ENCODE measurements at places on chromosomes 1 and 21. TPM values are rescaled to one million over a fixed set of nuclear protein-coding genes. Genes with fewer than 3 reads are reported as not detected.

Gene ESRRG
- not detected for total RNA-seq

Gene TNNT2
- not detected for total RNA-seq

Gene KDF1
- 0.25 TPM for total RNA-seq

Gene AMPD1
- not detected for total RNA-seq

Gene SPRR2G
- total RNA-seq: not detected

Gene TMOD4
- 0.98 TPM for total RNA-seq

Gene CFHR3
- not detected for total RNA-seq

Gene PTGS2
- 1.8 TPM for total RNA-seq

Gene CLCNKB
- total RNA-seq: not detected

DNA sequence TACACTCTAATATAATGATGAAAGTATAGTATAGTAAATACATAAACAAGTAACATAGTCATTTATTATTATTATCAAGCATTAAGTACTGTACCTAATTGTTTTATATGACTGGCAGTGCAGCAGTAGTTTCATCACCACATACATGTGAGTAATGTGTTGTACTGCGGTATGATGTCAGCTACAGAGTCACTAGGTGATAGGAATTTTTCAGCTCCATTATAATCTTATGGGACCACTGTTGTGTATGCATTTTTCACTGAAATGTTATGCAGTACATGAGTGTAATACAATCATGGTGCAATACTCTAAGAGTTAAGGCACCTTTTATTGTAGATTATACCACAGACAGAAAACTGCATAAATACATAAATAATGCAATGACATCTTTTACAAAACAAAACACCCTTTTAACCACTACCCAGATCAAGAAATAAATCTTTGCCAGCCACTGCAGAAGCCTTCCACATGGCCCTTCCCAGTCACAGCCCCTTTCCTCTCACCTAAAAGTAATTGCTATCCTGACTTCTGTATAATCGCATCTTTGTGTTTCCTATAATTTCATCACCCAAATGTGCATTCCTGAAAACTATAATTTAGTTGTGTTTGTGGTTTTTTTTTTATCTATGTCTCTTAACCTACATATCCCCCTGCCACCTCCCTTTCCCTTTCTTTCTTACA lies 16.3 kb downstream of the ABCD3 start:
- H3K4me3 ChIP-seq: no peak overlapping the region
- no peak for DNase-seq
- no peak overlapping the region for H3K27ac ChIP-seq
- H3K4me1 ChIP-seq: peaks cover 29% of the 10 kb centered on the region
- peaks cover 18% of the 10 kb centered on the region for H3K36me3 ChIP-seq

DNA sequence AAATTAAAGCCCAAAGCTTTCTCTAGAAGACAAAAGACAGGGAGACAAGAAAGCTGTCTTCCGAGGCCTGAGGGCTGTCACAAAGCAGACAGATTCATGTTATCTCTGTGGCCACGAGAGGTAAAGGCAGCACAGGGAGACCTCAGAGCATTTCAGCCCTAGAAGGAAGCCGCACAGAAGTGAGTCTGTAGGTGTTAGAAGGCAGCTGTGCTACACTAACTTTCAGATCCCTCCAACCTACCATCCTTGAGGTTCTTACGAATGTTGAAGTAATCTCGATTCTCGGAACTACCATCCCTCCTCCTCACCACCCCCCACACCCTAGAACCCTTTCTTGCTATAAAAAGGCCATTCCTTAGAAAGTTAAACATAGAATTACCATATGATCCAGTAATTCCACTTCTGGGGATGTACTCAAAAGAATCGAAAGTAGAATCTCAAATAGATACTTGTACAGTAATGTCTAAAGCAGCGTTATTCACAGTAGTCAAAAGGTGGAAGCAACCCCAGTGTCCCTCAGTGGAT lies 21.5 kb upstream of the LYST start:
- H3K27ac ChIP-seq: peak overlapping the region; percentile 82
- H3K4me1 ChIP-seq: peaks cover 41% of the 10 kb centered on the region
- no peaks in the 10 kb centered on the region for H3K36me3 ChIP-seq
- peak overlapping the region; percentile 16 for H3K4me3 ChIP-seq

DNA sequence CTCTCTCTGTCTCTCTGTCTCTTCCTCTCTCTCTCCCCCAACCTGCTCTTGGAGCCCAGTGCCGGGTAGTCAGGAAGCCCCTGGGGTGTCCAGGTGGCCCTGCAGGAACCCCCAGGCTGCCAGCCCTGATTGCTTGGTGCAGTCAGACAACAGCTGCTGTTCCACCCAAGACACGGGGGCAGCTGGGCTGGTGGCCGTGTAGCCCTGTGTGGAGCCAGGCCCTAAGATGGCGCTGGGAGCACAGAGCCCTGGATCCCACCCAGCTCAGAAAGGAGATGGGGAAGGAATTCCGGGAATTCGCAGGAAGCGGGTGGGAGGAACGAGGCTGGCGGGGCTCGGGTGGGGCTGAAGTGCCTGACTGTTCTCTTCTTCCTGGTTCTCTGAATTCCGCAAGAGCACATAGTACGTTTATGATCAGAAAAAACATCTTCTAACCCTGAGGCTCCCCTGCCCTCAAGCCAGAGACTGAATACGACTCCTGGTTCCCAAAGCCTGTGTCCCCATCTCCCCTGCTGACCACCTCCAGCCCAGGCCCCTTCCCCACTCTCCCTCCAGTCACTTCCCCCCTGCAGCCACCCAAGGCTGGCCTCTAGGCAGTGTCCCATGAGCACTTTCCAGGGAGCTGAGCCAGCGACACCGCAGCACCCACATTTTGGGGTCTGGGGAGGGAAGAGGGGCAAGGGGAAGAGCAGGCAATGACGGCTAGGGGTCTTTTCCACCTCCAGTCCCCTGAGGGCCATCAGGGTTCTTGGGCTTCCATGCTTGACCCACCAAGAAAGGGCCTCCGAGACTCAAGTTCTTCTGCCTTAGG lies 55.0 kb downstream of the WNT9A start:
- no peak overlapping the region for H3K4me3 ChIP-seq
- no peaks in the 10 kb centered on the region for H3K36me3 ChIP-seq
- H3K4me1 ChIP-seq: peaks cover 5% of the 10 kb centered on the region
- peak; percentile 4 for DNase-seq

DNA sequence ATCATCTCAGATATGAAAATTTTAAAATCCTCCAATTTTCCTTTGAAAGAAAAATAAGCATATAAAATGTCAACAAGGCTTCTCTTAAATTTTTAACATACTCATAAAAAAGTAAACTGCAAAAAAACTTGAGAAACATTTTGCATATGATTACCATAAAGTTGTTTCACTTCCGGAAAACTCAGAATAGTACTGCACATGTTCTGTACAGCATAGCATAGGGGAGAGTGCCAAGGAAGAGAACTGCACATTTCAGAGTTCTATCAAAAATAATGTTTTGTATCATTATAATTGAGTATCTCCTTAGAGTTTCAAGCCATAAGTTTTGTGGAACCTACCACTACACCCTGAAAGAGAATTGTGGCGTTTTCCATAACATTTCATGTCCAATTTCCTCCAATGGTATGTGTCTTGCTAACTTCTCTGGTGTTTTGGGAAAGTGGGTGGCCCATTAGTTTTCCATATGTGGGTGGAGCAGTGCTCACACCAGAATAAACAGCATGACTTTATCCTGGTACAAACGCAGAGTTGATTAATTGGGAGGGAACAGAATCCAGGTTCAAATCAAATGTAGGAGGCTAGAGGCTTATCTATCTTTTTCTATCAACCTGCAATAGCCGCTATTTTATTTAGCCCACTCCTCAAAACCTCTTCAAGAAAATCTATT lies 430.9 kb downstream of the LMO4 start:
- H3K4me3 ChIP-seq: no peak overlapping the region
- H3K4me1 ChIP-seq: peaks cover 1% of the 10 kb centered on the region
- no peak for DNase-seq
- H3K36me3 ChIP-seq: no peaks in the 10 kb centered on the region

DNA sequence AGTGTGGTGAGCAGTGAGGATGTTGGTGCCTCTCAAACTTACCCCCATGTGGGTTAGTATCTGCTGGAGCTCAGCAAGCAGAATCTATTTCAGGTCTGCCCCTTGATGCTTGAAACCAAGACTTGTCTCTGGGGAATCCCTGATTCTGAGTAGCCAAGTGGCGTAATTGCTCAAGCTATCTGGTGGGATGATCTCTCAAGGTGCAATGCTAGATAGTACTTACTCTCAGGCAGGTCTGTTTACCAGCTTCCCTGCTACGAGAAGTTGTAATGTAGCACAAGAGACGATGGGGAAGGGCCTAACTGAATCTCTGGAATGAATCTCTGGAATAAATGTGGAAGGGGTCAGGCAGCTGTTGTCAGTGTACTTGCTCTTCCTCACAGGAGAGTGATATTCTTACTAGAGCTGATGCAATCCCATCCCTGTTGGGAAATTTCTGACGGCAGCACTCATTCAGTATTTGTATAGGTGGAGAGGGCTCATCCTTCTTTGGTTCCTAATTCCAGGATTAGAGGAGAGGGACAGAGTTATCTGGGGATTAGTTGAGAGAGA lies 65.4 kb downstream of the MACF1 start:
- no peak overlapping the region for H3K27ac ChIP-seq
- H3K4me3 ChIP-seq: no peak overlapping the region
- H3K36me3 ChIP-seq: peaks cover 11% of the 10 kb centered on the region
- H3K27me3 ChIP-seq: no peaks in the 10 kb centered on the region

- H3K36me3 ChIP-seq: no peaks in the 10 kb centered on the region
- no peaks in the 10 kb centered on the region for H3K4me1 ChIP-seq
- DNase-seq: no peak
Measured at GRCh38 chr1:57064379-57065140, 98.7 kb upstream of the C8B start.

DNA sequence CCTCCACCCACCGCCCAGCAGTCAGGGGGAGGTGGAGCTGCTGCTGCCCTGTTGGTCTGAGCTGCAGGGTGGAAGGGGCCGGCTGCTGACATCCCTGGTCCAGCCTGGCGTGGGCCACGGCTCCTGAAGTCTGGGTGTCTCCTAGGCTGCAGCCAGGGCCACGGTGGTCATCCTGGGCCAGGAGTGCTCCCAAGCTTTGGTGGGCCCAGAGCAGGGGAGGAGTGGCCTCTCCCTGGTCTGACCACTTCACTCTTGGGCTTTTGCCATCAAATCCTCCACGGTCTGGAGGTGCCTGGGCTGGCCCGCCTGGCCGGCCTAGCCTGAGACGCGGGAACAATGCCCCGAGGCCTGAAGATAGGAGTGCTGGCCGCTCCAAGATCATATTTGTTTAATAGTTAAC lies 5.8 kb downstream of the PRDM16 start:
- H3K27ac ChIP-seq: no peak overlapping the region
- DNase-seq: no peak
- H3K36me3 ChIP-seq: no peaks in the 10 kb centered on the region
- peaks cover 5% of the 10 kb centered on the region for H3K4me1 ChIP-seq

DNA sequence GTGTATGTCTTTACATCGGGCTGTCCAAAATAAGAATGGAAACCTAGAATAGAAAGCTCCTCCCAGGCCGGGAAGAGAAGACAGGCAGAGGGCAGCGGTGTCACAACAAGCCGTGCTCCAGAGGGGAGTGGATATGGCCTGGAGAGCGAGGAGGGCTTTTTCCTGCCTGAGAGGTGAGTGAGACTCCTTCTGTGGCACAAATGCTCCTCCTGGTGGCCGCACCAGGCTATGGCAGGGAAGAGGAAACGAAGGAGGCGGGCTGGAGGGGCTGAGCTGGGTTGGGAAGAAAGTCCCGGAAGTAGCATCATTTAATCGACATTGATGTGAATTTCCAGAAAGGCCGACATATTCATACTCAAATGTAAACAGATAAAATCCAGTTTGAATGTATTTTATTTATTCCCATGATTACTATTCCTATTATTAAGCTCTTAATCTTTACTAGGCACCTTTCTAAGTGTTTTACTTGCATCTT lies 54.7 kb downstream of the MEF2D start:
- no peak overlapping the region for H3K4me3 ChIP-seq
- peak; percentile 93 for DNase-seq
- peak overlapping the region; percentile 22 for H3K27ac ChIP-seq
- H3K27me3 ChIP-seq: peaks cover 28% of the 10 kb centered on the region

- H3K27me3 ChIP-seq: no peaks in the 10 kb centered on the region
- H3K4me1 ChIP-seq: peaks cover 23% of the 10 kb centered on the region
- no peak overlapping the region for H3K4me3 ChIP-seq
Measured at GRCh38 chr1:62274496-62275485, 44.4 kb downstream of the KANK4 start.

- no peaks in the 10 kb centered on the region for H3K36me3 ChIP-seq
- no peak for DNase-seq
- no peak overlapping the region for H3K27ac ChIP-seq
- no peaks in the 10 kb centered on the region for H3K27me3 ChIP-seq
- H3K4me1 ChIP-seq: no peaks in the 10 kb centered on the region
Measured at GRCh38 chr1:171869097-171869496, 27.8 kb downstream of the DNM3 start.

- no peaks in the 10 kb centered on the region for H3K36me3 ChIP-seq
- no peak overlapping the region for H3K27ac ChIP-seq
- H3K27me3 ChIP-seq: no peaks in the 10 kb centered on the region
- DNase-seq: no peak
Measured at GRCh38 chr1:167305059-167305705, 84.5 kb downstream of the POU2F1 start.

DNA sequence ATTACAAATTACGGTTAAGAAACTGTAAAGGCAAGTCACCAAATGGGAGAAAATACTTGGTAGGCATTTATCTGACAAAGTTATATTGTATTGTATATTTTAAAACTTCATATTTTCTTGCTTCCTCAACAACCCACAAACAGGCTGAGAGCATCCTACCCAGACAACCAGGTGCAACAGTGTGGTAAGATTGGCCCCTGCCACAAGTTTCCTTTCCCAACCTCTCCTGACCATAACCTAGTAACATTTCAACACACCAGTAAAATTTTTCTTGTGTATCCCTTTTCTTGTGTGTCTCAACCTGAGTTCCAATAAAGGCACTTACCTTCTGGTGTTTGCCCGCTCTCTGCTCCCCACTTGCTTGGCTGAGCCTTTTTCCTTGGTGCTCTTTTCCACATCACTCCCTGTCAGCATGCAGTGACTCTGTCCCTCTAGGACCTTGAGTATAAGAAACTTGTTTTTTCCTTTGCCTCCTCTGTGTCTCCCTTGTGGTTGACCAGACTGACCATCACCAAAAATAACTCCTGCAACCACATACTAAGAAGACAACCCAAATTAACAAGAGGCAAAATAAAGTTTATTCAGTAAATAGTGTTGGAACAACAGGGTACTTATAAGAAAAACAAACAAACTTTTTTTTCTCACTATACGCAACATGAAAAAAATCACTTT lies 40.9 kb downstream of the FCRL3 start:
- H3K4me3 ChIP-seq: no peak overlapping the region
- H3K36me3 ChIP-seq: no peaks in the 10 kb centered on the region
- H3K4me1 ChIP-seq: no peaks in the 10 kb centered on the region
- no peak for DNase-seq
- peaks cover 9% of the 10 kb centered on the region for H3K27me3 ChIP-seq

- no peak overlapping the region for H3K4me3 ChIP-seq
- peaks cover 11% of the 10 kb centered on the region for H3K27me3 ChIP-seq
- DNase-seq: no peak
- no peaks in the 10 kb centered on the region for H3K4me1 ChIP-seq
Measured at GRCh38 chr1:90068611-90069280, 73.8 kb downstream of the ZNF326 start.

DNA sequence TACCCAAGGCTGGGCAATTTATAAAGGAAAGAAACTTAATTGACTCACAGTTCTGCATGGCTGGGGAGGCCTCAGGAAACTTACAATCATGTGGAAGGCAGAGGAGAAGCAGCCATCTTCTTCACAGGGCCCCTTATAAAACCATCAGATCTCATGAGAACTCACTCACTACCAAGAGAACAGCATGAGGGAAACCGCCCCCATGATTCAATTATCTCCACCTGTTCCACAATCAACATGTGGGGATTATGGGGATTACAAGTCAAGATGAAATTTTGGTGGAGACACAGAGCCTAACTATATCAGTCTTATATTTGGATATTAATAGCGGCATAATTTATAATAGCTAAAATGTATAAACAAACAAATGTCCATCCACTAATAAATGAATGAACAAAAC lies 1123.7 kb upstream of the NCAM2 start:
- H3K27me3 ChIP-seq: no peaks in the 10 kb centered on the region
- no peak for DNase-seq
- H3K36me3 ChIP-seq: no peaks in the 10 kb centered on the region
- H3K4me1 ChIP-seq: no peaks in the 10 kb centered on the region
- H3K27ac ChIP-seq: no peak overlapping the region

Measured in activated naive CD4-positive, alpha-beta T cell treated with anti-CD3 and anti-CD28 coated beads for 36 hours (primary cell).